Left lung (tissue), 14 donors: ENCODE measurements at places on chromosomes 2 and 18.

GRCh38 chr2:118274841-118275510 lies 186.7 kb downstream of the INSIG2 start:
- no peak for DNase-seq

- no peak for DNase-seq
Measured at GRCh38 chr2:79359419-79359818, 153.4 kb upstream of the CTNNA2 start.

DNA sequence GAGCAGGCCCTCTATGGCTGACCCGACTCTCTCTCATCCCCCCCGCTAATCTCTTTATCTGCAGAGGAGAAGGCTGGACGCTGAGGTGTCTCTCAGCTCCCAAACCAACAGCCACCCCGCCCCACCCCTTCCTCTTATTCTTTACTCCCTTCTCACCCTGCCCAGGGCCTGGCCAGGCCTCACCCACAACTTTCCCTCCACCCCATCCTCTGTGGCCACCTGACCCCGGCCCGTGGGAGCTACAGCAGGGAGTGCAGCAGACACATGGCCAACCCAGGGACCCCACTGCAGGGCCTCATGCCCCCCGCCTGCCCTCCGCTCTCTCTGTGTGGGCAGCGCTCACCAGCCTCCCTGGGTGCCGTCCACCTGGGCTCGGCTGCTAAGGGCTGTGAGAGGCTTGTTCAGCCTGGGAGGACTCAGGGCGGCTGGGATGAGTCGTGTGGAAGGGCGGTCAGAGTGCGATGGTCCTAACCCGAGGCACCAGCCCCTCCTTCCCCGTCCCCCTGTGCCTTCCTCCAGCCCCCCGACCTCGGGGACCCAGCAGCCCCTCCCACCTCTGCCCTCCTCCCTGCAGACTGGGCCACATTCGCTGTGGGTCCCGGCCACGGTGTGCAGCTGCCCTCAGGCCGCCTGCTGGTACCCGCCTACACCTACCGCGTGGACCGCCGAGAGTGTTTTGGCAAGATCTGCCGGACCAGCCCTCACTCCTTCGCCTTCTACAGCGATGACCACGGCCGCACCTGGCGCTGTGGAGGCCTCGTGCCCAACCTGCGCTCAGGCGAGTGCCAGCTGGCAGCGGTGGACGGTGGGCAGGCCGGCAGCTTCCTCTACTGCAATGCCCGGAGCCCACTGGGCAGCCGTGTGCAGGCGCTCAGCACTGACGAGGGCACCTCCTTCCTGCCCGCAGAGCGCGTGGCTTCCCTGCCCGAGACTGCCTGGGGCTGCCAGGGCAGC lies 6.8 kb downstream of the NEU4 start:
- DNase-seq: no peak

DNA sequence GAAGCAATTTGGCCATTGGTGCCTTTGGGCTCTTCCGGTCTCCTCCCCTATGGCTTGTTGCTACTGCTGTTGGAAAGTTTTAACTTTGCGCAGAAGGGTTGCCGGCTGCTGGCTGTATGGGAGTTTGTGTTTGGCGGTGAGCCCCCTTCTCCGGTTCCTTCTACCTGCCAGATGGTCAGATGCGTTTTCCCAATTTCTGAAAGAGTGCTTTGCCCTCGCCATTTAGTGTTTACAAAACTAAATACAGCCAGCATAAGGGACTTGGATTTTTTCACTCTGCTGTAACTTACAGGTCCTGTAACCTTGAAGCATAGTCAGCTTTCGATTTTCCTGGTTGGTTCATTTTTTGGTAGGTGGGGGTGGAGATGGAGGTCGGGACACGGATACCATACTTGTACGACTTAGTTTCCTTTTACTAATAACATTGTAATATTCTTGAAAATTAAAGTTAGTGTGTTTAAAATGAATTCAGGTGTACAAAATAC lies 604 bp downstream of the COQ10B start:
- DNase-seq: no peak

GRCh38 chr2:69138793-69139459 lies 125.9 kb downstream of the ANTXR1 start:
- no peak for DNase-seq

DNA sequence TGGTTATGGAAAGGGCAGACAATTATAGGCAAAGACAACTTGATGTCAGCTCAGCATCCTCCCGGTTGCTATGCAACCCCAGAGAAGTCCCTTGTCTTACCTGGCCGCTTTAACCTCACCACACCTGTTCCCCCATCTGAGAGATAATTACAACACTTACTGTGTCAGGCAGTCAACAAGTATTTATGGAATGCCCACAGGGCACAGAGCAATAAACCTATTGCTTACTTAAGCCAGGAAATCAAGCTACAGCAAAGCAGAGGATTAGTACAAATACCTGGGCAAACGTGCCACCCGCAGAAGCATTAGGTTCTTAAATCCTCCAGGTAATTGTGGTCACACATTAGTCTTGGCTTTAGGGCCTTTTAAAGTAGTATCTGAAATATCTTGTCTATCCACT lies 320.4 kb upstream of the REV1 start:
- DNase-seq: no peak

DNA sequence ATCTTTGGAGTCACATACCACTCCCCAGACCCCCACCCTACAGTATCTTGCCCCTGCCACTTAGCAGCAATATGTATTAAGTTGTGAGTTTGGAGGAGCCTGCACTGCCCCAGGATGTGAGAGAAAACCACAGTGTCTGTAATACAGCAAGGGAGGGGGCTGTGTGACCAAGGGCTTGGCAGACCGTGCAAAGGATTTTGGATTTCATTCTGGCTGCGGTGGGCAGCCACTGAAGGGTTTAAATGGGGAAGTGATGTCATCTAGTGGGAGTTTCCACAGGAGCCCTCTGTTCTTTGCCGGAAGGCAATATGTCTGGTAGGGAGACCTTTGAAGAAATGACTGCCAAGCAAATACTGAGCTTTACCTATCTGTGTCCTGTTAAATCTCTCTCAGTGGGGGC lies 202.4 kb downstream of the FHOD3 start:
- DNase-seq: no peak

- no peak for DNase-seq
Measured at GRCh38 chr2:9967053-9967775, 15.7 kb downstream of the GRHL1 start.

DNA sequence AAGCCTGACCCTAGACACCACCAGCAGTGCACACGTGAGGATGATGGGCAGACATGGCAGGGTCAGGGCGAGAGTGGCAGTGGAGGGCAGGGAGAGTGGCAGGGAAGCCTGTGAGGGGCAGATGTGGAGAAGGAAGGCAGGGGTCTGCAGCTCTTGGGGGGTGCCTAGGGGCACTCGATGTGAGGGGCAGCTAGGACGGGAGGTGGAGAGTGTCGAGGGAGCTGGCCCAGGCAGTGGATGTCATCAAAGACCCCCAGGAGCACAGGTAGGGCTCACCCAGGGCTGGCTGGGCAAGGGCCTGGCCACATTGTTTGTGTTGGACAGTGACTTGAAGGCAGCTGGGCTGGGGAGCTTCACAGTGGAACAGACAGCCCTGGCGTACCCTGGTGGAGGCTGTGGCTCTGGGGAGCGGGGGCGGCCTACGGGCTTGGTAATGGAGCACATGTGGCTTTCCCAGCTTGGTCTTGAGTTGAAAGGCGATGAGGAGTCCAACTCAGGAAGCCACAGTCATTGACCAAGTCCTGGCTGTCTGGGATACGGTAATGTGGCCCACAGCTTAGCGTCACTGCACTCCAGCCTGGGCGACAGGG lies 87.1 kb downstream of the RTP5 start:
- DNase-seq: no peak

DNA sequence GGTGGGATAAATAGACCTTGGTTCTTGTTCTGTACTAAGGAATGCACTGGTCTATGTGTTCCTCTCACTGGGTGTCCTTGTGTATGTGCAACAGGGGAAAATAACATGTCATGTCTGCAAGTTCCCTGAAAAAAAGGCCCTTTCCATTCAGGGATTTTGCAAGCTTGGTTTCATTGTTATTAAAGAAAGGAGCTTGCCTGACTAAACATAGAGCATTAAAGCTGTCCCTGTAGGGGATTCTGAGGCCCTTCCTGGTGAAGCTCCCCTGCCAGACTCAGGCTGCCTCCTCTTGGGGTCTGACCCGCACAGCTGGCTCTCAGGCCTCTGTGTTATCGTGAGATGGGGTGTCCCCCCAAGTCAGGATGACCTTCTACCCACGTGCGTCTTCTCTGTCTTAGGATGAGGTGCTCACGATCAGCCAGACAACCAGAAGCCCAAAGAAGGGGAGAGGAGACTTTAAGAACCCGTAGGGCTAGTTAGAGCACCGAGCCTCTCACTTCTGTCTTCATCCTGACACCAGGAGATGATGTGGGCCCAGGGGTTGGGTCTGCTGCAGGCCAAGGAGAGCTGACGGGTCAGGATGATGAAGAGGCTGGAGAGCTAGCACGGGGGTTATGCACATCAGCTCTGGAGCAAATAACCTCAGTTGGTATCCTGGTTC lies 21.2 kb downstream of the CAPG start:
- DNase-seq: no peak

GRCh38 chr2:20917287-20917660 lies 94.4 kb upstream of the LDAH start:
- no peak for DNase-seq

- no peak for DNase-seq
Measured at GRCh38 chr18:22283116-22283395, 113.7 kb downstream of the GATA6 start.

DNA sequence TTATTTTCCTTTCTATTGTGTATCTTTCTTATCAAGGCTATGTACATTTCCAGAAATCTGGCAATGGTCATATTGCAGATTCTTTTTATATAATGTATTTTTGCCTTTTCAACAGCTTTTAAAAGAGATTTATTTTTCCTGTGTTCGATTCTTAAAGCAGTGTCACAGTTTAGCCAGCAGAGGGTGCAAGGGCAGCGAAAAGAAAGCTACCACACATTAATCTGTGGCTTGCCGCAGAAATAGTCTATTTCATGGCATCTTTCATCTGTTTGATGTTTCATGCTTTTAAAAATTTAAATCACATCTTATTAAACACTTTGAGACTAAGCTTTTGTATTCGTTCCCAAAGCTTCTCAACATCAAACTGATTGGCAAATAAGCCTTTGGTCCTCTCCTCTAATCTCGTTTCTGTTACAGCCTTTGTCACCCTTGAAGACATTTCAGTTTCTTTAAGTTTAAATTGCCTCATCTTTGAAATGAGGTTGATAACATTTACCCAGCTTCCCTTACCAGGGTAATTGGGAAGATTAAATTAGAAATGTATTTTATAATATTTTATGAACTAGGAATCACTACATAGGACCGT lies 73.3 kb downstream of the PIK3C3 start:
- peak; percentile 12 for DNase-seq

GRCh38 chr2:158776231-158776630 lies 18.9 kb upstream of the DAPL1 start:
- no peak for DNase-seq

DNA sequence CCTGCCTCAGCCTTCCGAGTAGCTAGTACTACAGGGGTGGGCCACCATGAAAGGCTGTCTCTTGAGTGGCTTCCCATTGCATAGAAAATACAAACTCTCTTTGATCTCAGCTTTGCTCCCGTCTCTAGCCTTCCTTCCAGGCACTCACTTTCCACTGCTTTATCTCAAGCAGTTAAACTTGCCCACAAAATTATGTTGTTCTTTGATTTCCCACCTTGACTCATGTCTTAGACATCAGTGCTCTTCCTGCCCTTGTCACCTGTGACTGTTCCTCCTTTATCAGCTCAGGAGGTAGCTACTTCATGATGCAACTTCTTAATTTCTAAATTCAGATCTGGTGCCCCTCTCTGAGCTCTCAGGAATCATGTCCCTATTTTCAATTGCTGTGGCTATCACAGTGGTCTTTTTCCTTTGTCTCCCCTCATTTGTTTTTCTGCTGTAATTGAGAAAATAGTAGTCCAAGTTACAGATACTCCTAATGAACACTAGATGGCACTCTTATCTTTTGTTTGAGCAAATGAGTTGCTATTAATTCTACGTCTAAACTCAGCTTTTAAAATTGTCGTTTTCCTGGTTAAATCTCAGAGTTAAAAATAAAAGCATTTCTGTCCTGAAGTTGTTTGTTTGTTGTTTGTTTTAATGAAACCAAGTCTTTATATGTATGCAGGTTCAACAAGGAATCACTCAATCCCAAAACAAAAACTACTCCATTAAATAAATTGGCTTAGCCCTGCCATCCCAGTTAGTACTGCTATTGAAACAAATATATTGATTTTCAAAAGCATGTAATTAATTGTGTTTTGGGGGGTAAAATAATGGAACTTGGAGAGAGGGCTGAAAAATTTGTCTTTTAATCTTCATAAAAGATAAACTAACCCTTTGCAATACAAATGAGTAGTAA lies 46.9 kb upstream of the GREB1L start:
- peak; percentile 46 for DNase-seq

DNA sequence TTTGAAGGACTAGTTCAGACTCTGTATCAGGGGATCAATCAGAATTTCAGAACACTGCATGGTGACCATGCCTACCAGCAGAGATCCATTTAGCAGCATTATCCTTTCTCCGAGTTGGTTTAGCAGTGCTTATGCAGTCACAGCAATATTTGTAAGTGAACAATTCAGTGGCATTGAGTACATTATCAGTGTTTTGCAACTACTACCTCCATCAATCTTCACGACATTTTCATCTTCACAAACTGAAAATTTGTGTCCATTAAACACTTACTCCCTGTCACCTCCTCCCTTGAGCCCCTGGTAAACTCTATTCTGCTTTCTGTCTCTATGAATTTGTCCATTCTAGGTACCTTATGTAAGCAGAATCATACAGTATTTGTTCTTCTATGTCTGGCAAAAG lies 20.1 kb downstream of the SLC9A2 start:
- no peak for DNase-seq

GRCh38 chr2:13401312-13401711 lies 684.6 kb downstream of the TRIB2 start:
- no peak for DNase-seq

DNA sequence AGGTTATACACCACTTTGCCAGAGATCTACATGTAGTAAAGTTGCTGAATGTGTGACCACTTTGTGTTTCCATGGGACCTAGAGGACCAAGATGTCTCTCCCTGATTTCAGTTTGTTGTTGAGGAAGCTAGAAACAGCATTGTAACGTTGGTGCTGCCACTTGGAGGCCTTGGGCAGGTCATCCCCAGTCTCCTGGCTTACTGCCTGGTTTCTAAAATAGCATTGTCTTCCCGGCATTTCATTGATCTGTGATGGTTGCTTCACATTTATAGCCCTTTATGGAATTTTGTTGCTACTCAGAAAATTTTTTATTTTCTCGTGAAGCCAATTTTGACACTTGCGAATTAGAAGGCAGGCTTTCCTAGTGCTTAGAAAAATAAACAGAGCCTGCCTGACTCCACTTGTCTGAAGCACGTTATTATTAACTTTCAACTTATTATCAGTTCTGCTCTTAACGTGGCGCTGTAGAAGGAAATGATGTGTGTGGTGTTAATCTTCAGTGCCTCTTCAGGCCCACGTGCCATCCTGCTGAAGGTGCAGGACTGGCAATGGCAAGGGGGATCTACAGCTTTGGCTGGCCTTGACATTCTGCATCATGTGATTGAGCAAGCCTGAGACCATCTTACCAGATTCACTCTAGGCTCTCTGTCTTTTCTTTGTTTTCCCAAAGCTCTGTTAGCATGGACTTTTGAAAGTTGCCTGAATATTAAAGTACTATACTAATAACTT lies 59.9 kb downstream of the INPP4A start:
- DNase-seq: no peak

- no peak for DNase-seq
Measured at GRCh38 chr2:139864821-139865302, 1084.7 kb upstream of the NXPH2 start.

- DNase-seq: no peak
Measured at GRCh38 chr2:211564441-211564840, 974.2 kb downstream of the ERBB4 start.
